Activated CD4-positive, alpha-beta T cell treated with anti-CD3 and anti-CD28 coated beads, Interleukin-2, Interleukin-6, amounts not matched to agents 100 ng/mL and 50 ng/mL, durations not matched to agents 16 hours and 8 hours (primary cell): ENCODE measurements at places on chromosomes 7 and 10.

- no peak for DNase-seq
These were observed 37.2 kb upstream of the EPC1 start for GRCh38 chr10:32384171-32384570.

- no peak for DNase-seq
These were observed 15.1 kb upstream of the VIPR2 start for GRCh38 chr7:159159731-159160130.

DNA sequence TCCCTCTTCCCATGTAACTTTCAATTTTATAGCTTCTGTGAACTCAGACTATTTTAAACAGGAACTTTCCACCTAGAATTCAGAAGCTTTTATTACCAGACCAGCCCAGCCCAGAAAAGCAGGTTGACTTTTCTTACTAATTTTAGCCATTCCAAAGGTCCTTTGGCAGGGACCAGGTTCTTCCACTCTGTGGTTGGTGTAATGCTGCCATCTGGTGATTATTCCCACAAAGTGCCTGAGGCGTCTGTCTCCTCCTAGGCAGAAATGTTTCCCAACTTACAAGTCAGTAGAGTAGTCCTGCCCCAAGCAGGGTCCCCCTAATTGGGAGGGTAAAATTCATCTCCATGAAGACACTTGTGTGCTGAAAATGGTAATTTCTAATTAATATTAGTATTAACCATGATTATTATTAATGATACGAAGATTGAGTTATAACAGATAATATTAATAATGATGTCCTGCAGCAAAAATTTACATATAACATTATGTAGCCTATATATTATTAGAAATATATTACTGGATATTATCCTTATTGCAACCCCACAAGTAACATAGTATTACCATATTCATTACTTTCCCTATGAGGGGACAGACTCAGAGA is 53.0 kb upstream of the PPP1R17 start:
- peak; percentile 7 for DNase-seq

DNA sequence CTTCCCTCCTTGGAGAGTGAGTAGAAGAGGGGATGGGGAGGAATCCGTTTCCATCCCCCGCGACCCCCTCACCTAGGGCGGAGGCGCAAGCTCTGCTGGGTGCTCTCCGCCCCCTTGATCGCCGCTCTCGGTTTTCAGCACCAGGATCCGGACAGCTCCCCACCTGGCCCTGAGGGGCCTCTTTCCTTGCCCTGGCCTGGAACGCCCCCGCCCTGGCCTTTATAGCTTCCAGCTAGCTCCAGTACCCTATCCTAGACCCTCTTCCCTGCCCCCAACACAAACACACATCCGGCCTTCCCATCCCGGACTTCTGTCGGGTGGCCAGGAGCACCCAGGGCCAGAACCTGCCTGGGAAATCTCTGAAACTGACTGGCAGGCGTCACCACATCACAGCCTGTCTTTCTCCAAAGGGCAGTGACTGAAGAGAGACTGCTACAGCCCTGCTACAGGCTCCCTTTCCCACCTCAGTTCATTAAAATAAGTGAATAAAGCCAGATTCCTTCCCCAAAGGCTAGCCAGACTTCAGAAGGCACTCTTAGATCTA is 72.3 kb upstream of the LEP start:
- no peak for DNase-seq

- DNase-seq = no peak
These were observed 40.4 kb downstream of the IFIT5 start for GRCh38 chr10:89454561-89455347.

GRCh38 chr7:37450035-37450434 is 1.4 kb upstream of the ELMO1 start:
- DNase-seq = no peak

DNA sequence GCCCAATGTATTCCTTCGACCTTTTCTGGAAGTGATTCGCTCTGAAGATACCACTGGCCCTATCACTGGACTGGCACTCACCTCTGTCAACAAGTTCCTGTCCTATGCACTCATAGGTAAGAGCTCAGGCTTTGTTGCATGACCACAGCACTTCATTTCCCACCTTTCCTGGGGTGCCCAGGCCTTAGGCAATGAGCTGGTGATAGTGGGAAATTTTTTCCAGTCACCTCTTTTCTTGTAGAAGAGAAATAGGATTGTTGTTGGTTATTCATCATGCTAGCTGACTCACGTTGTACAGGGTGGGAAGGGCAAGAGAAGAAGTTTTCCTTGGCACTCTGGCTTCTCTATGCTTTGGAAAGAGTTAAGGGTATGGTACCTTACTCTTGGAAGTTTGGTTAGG is 51.4 kb upstream of the NFKB2 start:
- DNase-seq = no peak

DNA sequence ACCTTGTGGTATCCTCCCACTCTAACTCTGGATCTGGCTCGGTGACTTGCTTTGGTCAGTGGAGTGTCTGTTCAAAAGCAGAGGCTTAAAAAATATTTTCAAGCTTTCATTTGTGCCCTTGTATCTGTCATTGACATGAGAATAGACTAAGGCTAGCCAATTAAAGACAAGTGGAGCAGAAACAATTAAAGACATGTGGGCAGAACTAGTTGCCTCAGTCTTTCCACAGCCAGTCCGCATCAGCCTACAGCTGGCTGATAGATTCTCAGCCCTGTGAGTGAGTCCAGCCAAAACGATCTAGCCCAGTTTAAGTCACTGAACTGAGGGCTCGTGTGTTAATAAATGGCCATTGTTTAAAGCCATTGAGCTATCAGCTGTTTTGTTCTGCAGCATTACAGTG is 185.2 kb upstream of the DGKB start:
- no peak for DNase-seq

- DNase-seq = no peak
These were observed 162.3 kb downstream of the GFRA1 start for GRCh38 chr10:116110736-116111135.

DNA sequence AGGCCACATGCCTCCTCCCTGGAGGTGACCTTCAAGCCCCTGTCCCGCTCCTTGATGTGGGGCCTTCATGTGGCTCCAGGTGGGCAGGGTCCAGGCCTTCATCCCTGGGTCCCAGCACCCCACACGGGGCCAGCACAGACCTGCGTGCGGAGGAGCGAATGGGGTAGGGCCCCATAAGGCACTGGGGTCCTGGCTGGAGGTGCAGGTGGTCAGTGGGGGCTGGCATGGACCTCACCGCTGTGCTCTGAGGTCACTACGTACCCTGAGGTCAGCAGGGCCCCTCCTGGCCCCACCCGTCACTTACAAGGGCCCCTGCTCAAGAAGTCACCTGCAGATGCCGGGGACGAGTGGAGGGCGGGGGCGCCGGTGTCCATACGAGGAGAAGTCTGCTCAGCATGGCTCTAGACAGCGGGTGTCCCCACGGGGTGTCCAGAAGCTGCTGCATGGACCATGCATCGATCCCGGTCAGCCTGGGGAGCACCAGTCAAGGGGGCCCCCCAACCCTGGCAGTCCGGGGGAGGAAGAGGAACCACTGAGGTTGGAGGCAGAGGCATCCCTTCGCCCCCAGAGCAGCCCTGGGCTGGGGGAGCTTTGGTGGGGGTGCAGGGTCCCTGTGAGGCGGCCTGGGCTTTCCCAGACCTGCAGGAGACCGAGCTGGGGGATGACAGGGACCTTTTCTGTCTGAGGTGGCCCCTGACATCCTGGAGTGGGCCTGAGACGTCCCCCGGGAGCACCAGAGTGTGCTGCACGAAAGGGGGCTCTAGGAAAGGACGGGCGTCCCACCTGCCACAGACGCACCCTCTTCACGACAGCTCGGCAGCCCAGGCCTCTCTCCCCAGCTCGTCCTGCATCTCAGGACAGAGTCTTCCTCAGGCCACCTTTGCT is 34.6 kb downstream of the UNCX start:
- DNase-seq = no peak

GRCh38 chr7:122622682-122623081 is 76.2 kb downstream of the RNF133 start:
- DNase-seq = no peak
